Activated CD4-positive, alpha-beta T cell treated with anti-CD3 and anti-CD28 coated beads for 36 hours (primary cell): ENCODE measurements at places on chromosomes 3 and 15. TPM values are rescaled to one million over a fixed set of nuclear protein-coding genes. Genes with fewer than 3 reads are reported as not detected.
A peak's percentile ranks its signal among the peaks of the same experiment; 100 is the strongest.

GRCh38 chr15:57595011-57595866 lies 3.5 kb downstream of the MYZAP start:
- H3K4me3 ChIP-seq, result no peak overlapping the region
- no peak overlapping the region for H3K27ac ChIP-seq
- no peak for DNase-seq
- peaks cover 9% of the 10 kb centered on the region for H3K4me1 ChIP-seq
- H3K36me3 ChIP-seq, result no peaks in the 10 kb centered on the region
- peaks cover 18% of the 10 kb centered on the region for H3K27me3 ChIP-seq

Gene ALAS1
- total RNA-seq, result 52.8 TPM

DNA sequence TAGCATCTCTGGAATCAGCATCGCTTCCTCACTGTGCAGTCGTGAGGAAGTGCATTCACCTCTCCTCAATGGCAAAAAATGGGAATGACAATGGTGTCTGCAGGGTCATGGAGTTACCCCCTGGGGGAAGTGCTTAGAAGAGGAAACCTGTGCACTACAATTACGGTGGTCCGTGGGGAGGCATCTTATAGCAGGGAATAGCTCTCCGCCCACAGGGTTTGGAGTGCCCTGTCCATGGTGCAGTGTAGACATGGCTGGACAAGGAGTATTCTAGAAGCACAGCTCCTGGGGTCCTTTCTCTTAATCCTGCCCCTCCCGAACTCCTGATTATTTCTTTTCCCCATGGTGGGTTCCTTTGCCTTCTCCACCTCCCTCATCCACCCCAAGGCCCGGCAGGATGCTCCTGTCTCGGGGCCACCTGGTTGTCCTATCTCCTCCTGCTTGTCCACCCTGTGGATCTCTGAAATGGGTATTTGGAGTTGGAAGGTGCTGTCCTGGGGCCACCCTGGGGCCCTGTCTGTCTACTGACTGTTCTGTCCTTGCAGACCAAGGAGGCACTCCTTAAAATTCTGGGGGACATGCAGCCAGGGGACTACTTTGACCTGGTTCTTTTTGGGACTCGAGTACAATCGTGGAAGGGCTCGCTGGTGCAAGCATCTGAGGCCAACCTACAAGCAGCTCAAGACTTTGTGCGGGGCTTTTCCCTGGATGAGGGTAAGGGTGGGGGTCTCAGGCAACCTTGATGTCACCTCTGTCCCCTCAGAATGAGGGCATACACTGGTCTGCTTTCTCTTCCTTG lies 5.2 kb downstream of the ITIH1 start:
- H3K4me3 ChIP-seq, result no peak overlapping the region
- H3K36me3 ChIP-seq, result no peaks in the 10 kb centered on the region
- H3K27me3 ChIP-seq, result peaks cover 2% of the 10 kb centered on the region
- DNase-seq, result no peak
- H3K27ac ChIP-seq, result no peak overlapping the region
- no peaks in the 10 kb centered on the region for H3K4me1 ChIP-seq

DNA sequence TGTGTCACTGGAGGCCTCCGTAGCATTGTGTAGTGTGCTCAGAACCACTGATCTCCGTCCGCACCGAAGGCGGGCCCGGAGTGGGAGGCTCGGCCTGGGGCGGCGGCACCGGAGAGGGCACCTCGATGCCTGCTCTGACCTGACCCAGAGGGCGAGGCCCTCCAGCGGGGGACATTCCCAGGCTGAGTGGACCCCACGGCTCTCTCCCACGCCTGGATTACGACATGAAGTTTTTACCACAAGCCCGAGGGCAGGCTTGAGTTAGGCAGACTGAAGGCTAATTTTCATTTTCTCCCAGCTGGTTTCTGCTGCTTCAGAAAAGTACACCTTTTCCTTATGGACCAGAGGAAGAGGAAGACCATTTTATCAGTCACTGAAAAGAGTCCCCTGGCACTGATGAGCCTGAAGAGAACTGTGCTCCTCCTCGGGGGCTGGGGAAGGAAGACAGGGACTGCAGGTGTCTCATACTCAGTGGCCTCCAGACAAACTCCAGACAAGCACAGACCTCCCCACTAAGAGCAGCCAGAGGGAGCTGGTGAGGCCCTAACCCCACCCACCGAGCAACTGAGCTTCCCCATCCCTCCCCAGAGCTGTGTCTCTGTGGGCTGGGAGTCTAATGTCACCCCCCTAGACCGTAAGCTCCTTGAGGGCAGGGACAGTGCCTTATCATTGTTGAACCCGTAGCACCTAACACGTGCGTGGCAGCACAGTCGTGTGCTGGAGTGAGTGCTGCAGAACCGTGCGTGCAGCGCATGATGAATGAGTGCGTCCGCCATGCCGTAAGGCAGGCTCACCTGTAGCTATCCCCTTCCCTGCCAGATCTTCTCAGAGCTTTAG lies 74.5 kb upstream of the BLM start:
- H3K4me3 ChIP-seq, result no peak overlapping the region
- H3K27me3 ChIP-seq, result no peaks in the 10 kb centered on the region
- H3K36me3 ChIP-seq, result peaks cover 34% of the 10 kb centered on the region
- no peak for DNase-seq
- no peak overlapping the region for H3K27ac ChIP-seq
- peaks cover 2% of the 10 kb centered on the region for H3K4me1 ChIP-seq

DNA sequence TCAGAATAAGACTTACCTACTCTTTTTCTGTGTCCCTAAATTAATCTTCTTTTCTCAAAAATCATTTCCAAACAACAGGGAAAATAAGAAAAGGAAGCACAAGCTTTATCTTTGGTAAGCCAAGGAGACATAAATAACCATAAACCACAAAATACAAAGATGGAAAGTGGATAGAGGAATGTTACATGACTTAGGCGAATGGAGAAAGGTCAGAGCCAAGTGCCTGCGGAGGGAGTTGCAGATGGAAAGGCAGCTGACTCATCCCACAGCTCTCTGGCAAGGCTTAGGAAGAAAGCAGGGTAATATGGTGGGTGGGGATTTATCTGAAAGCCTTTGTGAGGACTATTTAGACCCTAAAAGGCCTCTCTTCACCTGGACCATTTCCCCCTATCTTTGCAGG lies 72.8 kb downstream of the GALK2 start:
- peaks cover 41% of the 10 kb centered on the region for H3K36me3 ChIP-seq
- no peaks in the 10 kb centered on the region for H3K4me1 ChIP-seq
- H3K4me3 ChIP-seq, result no peak overlapping the region
- DNase-seq, result no peak

- no peaks in the 10 kb centered on the region for H3K27me3 ChIP-seq
- no peaks in the 10 kb centered on the region for H3K4me1 ChIP-seq
- no peak for DNase-seq
- no peak overlapping the region for H3K4me3 ChIP-seq
- no peak overlapping the region for H3K27ac ChIP-seq
Observed at GRCh38 chr3:110504401-110504800, 567.2 kb upstream of the NECTIN3 start.

Gene STAB1
- 0.09 TPM for total RNA-seq

DNA sequence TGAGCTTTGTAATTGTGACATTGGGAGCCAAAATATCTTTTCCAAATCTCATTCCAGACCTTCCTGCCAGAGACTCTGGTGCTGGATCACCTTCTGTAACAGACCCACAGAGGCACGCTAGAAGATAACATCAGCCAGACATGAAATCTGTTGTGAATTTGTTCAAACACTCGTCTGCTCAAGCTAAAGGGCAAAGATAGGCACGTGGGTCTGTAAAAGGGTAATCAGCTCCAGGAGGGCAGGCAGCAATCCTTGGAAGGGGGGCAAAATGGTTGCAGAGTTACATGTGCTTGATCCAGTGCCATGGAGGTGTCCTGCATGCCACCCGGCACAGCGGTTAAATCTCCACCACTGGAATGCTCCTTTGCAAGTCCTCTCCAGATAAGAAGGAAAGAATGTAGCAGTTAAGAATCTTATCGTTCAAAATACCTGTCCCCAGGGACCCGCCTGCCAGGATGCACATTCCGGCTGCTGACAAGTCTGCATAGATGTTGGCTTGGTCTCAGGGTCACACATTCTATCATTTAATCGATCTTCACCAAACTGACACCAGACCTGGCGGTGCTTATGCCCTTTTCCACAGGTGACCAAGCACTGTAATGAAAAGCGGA lies 74.8 kb downstream of the ADAMTS9 start:
- H3K27ac ChIP-seq, result no peak overlapping the region
- H3K36me3 ChIP-seq, result no peaks in the 10 kb centered on the region
- no peak for DNase-seq
- no peak overlapping the region for H3K4me3 ChIP-seq

DNA sequence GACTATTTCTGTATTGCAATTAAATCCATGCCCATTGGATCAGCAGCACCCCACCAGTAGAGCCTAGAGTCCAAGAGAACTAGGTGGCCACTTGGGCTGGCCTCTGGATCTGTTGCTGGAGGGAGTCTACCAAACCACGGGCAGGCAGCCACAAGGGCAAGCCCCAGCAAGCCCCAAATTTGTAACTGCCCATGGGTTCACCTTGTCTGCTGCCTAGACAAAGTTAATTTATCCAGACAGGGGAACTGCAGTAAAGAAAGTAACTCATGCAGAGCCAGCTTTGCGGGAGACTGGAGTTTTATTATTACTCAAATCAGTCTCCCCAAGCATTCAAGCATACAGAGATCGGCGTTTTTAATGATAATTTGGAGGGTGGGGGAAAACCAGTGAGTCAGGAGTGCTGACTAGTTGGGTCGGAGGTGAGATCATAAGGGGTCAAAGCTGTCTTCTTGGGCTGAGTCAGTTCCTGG lies 74.0 kb upstream of the TERB2 start:
- peak overlapping the region; percentile 35 for H3K27ac ChIP-seq
- H3K4me3 ChIP-seq, result peak overlapping the region; percentile 29
- H3K36me3 ChIP-seq, result peaks cover 10% of the 10 kb centered on the region
- H3K4me1 ChIP-seq, result peaks cover 32% of the 10 kb centered on the region
- peak; percentile 74 for DNase-seq

Gene CFAP161
- total RNA-seq, result not detected

GRCh38 chr3:123693584-123694190 lies 108.8 kb upstream of the HACD2 start:
- H3K4me1 ChIP-seq, result no peaks in the 10 kb centered on the region
- DNase-seq, result no peak
- no peak overlapping the region for H3K4me3 ChIP-seq
- no peak overlapping the region for H3K27ac ChIP-seq
- no peaks in the 10 kb centered on the region for H3K36me3 ChIP-seq

DNA sequence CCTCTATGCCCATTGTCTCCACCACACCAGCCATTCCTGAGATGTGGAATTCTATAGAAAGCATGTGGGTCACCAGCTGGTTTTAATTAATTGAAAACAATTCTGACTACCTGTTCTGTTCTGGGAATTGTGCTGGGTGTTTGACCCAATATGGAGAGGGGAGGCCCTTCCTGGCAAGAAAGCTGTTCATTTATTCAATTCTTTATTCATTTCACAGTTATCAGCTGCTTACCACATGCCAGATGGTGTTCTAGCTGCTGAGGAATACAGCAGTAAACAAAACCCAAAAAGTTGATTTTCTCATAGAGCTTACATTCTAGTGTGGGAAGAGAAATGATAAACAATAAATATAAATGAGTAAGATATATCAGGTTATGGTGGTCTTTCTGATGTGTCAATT lies 296.1 kb upstream of the RASGRP1 start:
- no peaks in the 10 kb centered on the region for H3K4me1 ChIP-seq
- H3K36me3 ChIP-seq, result no peaks in the 10 kb centered on the region

DNA sequence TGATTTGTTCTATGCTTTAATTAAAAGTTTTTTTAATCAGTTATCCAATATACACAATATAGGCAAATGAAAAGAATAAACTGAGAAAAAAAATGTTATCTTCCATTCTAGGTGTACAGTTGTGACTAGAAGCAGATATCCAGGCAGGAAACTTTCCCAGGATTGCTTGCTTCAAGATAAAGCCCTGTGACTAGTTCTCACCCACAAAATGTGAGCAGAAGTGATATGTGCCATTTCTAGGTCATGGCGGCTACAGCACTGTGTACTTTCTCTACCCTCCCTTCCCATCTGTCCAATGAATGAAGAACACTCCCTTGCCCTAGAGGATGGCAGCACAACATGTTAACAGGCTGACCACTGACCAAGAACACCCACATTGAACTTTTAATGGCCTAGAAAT lies 110.5 kb upstream of the STT3B start:
- no peak overlapping the region for H3K27ac ChIP-seq
- no peaks in the 10 kb centered on the region for H3K27me3 ChIP-seq
- no peak overlapping the region for H3K4me3 ChIP-seq

Gene CMTM6
- 33.6 TPM for total RNA-seq

Gene COL8A1
- not detected for total RNA-seq

GRCh38 chr3:29083081-29083480 lies 197.8 kb upstream of the RBMS3 start:
- peaks cover 2% of the 10 kb centered on the region for H3K27me3 ChIP-seq
- no peak overlapping the region for H3K4me3 ChIP-seq
- no peak overlapping the region for H3K27ac ChIP-seq
- H3K36me3 ChIP-seq, result no peaks in the 10 kb centered on the region
- no peak for DNase-seq

Gene LTF
- not detected for total RNA-seq

Gene HRG
- total RNA-seq, result not detected

Gene RASGRF1
- total RNA-seq, result not detected

DNA sequence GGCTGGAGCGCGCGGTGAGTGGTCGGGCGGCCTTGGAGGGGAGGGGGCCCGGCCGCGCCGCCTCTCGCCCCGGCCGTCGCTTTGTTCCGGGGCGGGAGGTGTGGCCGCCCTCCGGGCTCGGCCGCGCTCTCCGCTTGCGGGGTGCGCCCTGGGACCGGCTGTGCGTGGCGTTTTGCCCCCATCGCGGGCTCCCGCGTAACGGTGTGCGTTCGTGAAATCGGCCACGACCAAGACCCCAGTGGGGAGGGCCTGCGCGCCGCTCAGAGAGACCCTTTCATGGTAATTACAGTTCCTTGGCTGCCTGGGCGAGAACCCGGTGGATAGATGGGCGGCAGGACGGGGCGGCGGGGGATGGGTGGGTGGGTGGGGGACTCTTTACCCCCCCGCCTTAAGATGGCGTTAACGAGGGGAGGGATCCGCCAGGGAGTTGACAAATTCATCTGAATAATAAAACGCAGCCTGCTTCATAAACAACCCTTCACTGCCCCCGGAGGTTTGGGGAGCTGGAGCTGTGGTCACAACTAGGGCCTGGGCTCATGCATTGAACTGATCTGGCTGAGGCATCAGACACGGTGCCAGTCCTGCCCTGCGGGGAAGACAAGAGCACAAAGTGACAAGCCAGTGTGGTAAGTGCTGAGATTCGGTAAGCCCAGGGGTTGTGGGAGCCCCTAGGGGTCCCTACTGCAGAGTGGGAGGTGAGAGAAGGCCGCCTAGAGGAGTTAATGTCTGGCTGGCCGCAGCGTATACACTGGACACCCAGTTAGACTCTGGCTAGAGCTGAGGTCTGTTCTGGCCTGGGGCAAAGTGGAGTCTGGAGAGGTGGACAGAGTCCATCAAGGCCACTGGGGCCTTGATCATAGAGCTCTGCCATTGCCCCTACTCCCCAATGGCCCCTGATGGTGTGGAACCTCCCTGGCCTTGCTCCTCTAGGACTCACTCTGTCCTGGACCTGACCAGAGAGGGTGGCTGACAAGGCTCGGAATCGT lies 668 bp downstream of the MRAS start:
- peaks cover 2% of the 10 kb centered on the region for H3K36me3 ChIP-seq
- peaks cover 6% of the 10 kb centered on the region for H3K4me1 ChIP-seq
- no peak overlapping the region for H3K27ac ChIP-seq
- H3K4me3 ChIP-seq, result peak overlapping the region; percentile 48

Gene TMEM212
- total RNA-seq, result not detected

Gene A4GNT
- not detected for total RNA-seq

Gene ST3GAL6
- total RNA-seq, result not detected

GRCh38 chr15:79071901-79072300 lies 18.7 kb downstream of the RASGRF1 start:
- no peaks in the 10 kb centered on the region for H3K36me3 ChIP-seq
- DNase-seq, result no peak
- H3K4me1 ChIP-seq, result no peaks in the 10 kb centered on the region
- no peak overlapping the region for H3K4me3 ChIP-seq
